ENCODE measurements at places on chromosomes 6 and 20. TPM values are rescaled to one million over a fixed set of nuclear protein-coding genes. Genes with fewer than 3 reads are reported as not detected.

The TOMM6 gene
- total RNA-seq = 117 TPM

The GPR6 gene
- total RNA-seq = not detected

The RNF217 gene
- total RNA-seq = 20.0 TPM

The TSHZ2 gene
- 10.3 TPM for total RNA-seq

The CTCFL gene
- total RNA-seq = not detected

The RAB44 gene
- total RNA-seq = 1.2 TPM

The PREX1 gene
- total RNA-seq = 25.0 TPM

The TNF gene
- not detected for total RNA-seq

The PBX2 gene
- 95.9 TPM for total RNA-seq

The ESR1 gene
- total RNA-seq = 1.8 TPM

The PAX1 gene
- total RNA-seq = not detected

The ZC2HC1B gene
- not detected for total RNA-seq

The EDN1 gene
- 5.4 TPM for total RNA-seq

The LHFPL5 gene
- total RNA-seq = not detected

- DNase-seq = no peak
These were observed 18.6 kb upstream of the SYNDIG1 start for GRCh38 chr20:24450624-24451376.

DNA sequence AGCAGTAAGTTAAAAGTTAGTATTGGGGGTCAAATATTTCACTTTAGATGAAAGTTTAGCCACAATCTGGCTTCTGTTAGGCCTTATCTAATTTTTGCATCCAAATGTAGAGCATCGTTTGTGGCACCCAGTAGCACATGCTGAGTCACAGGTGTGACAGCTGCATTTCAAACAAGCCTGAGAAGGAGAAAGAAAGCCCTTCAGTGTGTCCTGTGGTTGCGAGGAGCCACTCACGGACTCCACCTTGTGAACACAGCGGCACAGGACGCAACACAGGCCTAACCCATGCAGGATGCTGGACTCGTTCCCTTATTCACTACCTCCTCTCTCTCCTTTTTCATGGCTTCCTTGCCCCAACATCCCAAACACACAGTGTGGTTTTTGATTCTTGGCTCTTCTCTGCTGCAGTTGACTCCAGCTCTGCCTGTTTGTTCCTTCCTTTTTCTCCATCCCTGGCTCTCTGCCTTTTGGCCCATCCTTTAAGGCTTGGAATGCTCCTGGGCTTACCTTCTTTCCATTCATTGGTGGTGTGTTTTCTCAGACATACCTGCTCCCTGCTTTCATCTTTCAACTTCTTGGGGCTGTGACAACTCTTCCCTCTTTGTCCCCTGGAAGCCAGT lies 124.2 kb downstream of the SLC16A10 start:
- no peak for DNase-seq

- DNase-seq = peak; percentile 97
These were observed 28.8 kb upstream of the TLDC2 start for GRCh38 chr20:36847009-36847709.

DNA sequence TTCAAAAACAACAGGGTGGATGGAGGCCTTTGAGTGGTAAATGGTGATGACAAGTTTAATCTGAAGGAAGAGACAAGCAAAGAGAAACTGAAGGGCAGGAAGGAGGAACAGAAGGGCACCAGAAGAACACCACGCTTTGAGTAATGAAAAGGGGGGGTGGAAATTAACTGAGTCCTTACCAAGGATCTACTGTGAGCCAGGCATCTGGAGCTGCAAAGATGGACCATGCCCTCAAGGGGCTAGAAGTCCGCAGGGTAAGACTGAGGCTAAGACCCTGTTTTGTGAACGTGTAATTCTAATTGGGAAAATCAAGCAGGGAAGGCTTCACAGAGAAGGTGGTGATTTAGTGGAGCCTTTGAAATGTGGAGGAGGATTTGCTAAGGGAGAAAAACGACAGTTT lies 1.6 kb downstream of the NDRG3 start:
- no peak for DNase-seq

DNA sequence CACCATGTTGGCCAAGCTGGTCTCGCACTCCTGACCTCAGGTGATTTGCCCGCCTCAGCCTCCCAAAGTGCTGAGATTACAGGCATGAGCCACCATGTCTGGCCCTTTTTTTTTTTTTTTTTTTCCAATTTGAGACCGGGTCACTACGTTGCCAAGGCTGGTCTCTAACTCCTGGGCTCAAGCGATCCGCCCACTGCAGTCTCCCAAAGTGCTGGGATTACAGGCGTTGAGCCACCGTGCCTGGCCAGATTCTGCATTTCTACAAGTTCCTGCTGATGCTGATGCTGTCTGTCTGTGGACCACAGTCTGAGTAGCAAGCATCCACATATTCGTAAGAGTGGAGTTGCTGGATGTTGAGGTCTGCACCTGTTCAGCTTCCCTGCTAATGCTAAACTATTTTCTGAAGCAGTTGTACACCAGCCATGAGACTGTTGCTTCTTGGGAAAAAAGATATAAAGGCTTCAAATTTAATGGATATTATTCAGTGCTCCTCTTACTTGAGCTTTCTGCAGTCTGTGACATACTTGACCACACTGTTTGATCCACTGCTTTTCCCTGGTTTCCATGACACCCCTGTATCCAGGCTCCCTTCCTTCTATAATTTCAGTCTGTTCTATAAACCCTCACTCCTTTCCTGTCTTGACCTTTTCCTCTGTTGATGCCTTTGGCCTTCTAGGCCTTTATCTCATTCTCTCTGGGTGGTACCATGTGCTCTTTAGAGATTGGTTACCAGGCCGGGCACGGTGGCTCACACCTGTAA lies 10.1 kb upstream of the ZBTB12 start:
- DNase-seq = no peak

- DNase-seq = no peak
These were observed 1.5 kb upstream of the GOPC start for GRCh38 chr6:117603821-117604220.

GRCh38 chr20:52801628-52802006 lies 170.5 kb upstream of the TSHZ2 start:
- no peak for DNase-seq

- no peak for DNase-seq
These were observed 611.3 kb downstream of the HDGFL1 start for GRCh38 chr6:23180504-23181293.

DNA sequence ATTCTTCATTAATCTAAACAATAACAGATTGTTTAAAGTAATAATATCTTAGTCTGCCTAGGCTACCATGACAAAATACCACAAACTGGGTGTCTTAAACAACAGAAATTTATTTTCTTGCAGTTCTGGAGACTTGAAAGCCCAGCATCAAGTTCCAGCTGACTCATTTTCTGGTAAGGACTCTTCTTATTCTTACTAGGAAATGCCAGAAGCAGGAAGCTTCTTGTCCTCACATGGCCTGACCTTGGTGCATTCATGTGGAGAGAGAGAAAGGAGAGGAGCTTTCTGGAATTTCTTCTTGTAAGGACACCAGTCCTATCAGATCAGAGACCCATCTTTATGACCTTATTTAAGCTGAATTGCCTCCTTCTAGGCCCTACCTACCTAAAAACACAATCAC lies 110.5 kb downstream of the ANKRD60 start:
- DNase-seq = peak; percentile 53

- DNase-seq = no peak
These were observed 878 bp downstream of the HLA-C start for GRCh38 chr6:31270788-31271640.

DNA sequence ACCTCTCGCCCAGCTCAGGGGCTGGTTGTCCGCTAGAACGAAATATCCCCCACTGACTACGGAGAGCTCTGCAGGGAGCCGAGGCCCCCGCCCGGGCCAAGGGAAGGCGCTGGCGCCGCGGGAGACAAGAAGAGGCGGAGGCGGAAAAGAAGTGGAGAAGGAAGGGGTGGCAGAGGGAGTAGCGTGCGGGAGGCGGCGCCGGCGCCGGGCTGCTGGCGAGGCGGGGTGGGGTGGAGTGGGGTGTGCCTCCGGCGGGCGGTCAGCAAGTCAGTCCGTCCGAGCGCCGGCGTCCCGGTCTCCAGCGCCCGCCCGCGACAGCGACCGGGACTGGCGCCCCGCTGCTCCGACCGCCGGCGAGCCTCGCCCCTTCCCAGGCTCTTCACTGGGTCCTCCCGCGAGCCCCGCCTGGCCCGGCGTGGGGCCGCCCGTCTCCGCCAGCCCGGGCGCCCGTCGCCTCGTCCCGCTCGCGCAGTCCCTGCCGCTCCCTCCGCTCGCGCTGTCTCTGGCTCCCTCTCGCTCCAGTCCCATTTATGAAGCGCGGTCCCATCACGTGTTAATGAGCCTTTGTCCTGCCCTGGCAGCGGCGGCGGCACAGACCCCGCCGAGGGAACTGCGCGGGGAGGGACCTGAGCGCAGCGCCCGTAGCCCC lies at the start of gene CNR1:
TSS of gene CNR1 (minus strand) at position 504 of the 649 bp plus-strand sequence. CDS start 21,073 bp downstream, outside the sequence.
- DNase-seq = no peak

DNA sequence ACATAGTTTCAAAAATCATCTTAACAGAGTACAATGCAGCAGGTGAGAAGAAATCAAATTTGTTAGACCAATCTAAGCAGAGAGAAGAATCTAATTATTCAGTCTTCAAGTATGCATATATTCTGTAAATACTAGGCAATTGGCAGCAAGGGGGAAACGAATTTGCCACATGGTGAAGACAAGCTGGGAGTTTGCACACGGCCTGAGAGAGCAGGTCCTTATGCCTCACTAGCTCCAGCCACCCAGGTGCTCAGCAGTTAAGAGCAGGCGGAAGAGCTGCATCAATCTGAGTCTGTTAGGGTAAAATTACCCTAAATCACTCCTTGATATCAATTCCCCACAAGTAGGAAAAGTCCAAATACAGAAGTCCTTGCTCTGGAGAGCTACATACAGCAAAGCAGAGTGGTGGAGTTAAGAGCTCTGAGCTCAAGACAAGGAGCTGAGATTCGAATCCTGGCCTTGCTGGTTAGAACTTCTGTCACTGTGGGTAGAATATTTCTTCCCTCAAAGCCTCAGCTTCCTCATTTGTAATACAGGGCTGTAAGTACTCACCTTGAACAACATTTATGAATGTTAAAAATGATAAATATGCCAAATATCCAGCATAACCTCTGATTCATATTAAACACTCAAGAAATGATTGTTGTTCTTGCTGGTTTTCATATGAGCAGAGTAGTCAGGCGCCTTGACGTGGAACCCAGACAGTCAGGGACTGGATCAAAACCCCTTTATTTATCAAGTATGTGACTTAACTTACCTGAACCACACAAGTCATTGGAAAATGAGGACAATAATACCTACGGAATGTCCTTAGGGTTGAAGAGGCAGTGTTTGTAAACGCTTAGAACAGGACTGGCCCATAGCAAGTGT lies 444.2 kb downstream of the CDH26 start:
- DNase-seq = no peak

DNA sequence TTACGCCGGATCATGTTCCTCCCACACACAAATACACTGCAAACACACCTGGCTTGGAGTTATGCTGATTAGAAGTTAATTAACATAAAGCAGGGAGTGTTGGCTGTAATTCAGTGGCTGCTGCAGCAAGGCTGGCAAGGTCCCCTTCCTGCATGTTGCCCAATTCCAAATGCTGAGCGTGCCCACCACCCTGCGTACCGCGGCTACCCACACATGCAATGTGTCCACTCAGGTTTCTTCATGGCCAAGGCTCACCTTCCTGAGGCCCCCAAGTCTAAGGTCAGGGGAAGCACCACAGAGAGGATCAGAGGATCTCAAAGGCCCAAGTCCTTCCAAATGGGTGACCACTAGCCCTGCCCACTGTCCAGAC lies 11.6 kb upstream of the PRND start:
- peak; percentile 79 for DNase-seq

DNA sequence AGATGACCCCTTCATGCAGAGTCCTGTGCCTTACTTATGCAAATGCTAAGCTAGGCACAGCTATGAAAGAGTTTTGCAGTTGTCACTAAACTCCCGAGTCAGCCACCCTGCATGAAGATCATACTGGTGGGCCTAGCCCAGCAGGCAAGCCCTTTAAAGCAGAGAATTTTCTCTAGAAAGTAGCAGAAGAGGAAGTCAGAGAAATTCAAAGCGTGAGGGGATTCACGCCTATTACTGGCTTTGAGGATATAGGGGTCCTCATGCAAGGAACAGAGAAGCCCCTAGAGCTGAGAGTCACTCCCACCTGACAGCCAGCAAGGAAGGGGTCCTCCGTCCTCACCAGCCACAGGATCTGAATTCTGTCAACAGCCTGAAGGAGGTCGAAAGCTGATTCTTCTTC lies 54.6 kb downstream of the MYB start:
- DNase-seq = no peak

- no peak for DNase-seq
These were observed 182.4 kb upstream of the TSHZ2 start for GRCh38 chr20:52789716-52790115.

DNA sequence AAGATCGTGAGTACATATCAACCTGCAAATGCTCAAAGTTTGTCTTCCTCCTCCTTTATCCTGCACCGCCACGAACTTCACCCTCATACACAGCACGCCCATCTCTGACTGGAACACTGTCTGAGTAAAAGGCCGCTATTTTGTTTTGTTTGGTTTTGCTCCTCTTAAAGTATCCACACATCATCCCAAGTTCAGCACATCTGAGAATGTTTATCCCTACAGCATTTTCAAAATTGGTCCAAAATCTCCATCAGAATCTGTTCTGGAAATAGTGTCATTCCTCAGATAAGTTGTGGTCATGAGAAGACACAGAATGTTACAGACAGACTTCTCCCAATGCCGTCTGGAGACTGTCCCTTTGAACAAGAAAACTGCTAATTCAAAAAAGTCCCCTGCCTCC lies 251.6 kb upstream of the ARID1B start:
- DNase-seq = peak; percentile 88

DNA sequence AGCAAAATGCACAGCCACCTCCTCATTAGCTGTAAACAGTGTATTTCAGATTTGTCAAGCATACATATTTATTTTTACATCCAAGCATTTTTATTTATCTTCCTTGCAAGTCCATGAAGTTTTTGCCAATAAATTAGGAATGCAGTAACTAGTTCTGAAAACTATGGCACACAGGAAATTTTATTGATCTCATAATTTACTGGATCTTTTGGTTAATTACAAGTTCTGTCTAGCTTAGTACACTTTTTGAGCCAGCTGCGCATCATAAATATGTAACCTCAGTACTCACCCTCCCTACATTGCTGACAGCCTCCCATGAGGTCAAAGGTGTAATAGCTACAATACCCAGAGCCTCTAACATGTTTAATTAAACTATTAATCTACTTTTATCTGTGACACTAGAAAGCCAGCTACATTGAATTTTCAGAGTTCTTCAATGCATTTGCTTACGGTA lies 898.2 kb downstream of the KIF16B start:
- DNase-seq = no peak

DNA sequence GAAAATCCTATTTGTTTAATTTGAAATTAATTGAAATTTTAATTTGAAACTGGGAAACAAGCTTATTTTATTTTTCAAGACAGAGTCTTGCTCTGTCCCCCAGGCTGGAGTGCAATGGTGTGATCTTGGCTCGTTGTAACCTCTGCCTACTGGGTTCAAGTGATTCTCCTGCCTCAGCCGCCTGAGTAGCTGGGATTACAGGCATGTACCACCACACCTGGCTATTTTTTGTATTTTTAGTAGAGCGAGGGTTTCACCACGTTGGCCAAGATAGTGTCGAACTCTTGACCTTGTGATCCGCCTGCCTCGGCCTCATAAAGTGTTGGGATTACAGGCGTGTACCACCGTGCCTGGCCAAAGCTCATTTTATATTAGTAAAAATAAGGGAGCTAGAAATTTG lies 4.2 kb downstream of the SRSF3 start:
- DNase-seq = no peak

Measured in esophagus muscularis mucosa (tissue), 4 donors.